ENCODE measurements at places on chromosomes 13 and 19.

GRCh38 chr13:100273552-100273951, 184.7 kb downstream of the PCCA start:
- DNase-seq = no peak

GRCh38 chr19:16012552-16012951, 63.7 kb upstream of the TPM4 start:
- DNase-seq = no peak

GRCh38 chr19:7545904-7546303, 10.4 kb downstream of the PNPLA6 start:
- DNase-seq = no peak

- DNase-seq = no peak
Observed at GRCh38 chr19:32373585-32374295, 28.3 kb downstream of the ZNF507 start.

GRCh38 chr13:113187883-113188665, 20.4 kb downstream of the PCID2 start:
- no peak for DNase-seq

DNA sequence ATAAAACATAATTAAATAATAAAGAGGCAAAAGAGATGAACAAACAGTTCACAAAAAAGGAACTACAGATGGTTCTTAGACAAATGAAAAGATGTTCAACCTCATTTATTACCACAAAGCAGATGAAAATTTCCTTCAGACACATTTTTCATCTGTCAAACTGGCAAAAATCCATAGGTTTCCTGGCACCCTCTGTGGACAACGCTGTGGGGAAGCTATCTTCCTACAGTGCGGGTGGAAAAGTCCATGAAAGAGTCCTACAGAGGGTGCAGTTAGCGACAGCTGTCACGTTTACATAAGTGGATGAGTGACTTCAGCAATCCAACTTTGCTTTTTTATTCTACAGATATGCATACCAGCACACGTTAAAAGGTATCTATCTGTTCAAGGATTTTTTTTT, 30.3 kb upstream of the PDCD5 start:
- no peak for DNase-seq

DNA sequence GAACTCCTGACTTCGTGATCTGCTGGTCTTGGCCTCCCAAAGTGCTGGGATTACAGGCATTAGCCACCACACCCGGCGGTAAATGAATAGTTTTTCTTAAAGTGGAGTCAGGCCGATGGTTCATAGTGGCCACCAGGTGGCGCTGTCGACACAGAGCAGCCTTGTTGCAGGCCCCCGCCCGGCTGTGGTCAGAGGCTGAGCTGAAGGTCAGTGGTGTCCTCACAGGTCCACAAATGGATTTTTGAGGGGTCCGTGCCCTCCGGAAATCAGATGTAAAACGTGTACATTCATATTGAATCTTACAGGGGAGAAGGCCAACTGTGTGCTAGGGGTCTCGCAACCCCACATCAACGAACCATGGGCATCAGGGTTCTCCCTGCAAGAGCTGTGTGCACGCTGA, 13.4 kb upstream of the WDR18 start:
- no peak for DNase-seq

DNA sequence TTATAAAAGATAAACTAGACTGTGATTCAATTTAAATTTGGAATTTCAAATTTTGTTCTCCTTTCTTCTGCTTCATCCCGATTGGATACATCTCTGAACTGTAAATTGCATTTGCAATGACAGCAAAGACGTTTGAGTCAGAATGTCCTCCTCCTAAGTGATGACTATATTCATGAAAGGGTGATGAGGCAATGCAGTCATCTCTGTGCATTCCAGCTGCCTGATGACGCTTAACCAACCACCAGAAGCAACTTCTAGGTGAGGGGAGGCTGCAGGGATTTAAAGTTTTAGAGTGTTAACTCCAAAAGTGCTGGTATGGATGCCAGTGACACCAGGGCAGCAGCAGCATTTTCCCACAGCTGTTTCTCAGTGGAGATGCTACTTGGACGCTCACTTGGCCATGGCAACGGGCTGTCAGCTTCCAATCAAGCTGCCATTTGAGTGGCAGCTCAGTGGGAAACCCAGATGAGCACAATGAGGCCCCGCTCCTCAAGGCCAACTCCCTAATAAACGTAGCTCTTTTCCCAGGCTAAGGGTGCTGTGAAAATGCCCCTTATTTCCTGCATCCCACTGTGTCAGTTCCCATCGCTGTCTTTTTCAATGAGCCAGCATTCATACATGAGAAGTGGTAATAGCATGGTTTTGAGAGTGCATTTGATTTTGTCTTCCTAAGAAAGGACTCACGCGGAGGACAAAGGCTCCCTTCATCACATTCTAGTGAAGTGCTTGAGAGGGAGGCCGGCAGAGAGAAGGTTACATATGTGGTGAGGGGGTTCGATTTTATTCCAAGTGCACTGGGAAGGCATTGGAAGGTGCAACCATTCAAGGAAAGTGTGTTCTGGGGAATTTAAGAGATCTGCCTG, 45.2 kb upstream of the AMER2 start:
- DNase-seq = no peak

- peak; percentile 27 for DNase-seq
Observed at GRCh38 chr13:50085063-50085462, 69.8 kb downstream of the KCNRG start.

GRCh38 chr19:9498183-9498902, at the start of gene ZNF560:
Gene ZNF560, minus strand, starts transcription at chr19:9498616. Its CDS starts 23,303 bp downstream, at chr19:9475313.
- no peak for DNase-seq

- no peak for DNase-seq
Observed at GRCh38 chr13:41914552-41914951, 46.4 kb downstream of the VWA8 start.

DNA sequence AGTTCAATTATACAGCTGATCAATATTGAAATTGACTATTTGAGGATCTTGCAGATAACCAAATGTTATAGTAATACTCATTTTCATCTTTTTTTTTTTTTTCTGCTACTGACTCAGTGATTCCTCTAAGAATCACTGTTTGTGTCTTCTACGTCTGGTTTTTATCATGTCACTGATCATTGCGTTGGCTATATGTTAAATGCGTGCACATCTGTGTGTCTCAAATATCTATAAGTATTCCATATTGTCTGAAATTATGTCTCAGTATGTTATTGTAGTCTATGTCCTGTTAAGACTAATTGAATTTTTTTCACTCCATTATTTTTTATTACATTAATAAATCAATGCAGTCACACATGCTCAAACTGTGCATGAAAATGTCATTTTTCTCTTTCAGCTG, 200.5 kb downstream of the PCDH20 start:
- DNase-seq = no peak

GRCh38 chr13:58300974-58301681, 669.6 kb downstream of the PCDH17 start:
- DNase-seq = no peak

DNA sequence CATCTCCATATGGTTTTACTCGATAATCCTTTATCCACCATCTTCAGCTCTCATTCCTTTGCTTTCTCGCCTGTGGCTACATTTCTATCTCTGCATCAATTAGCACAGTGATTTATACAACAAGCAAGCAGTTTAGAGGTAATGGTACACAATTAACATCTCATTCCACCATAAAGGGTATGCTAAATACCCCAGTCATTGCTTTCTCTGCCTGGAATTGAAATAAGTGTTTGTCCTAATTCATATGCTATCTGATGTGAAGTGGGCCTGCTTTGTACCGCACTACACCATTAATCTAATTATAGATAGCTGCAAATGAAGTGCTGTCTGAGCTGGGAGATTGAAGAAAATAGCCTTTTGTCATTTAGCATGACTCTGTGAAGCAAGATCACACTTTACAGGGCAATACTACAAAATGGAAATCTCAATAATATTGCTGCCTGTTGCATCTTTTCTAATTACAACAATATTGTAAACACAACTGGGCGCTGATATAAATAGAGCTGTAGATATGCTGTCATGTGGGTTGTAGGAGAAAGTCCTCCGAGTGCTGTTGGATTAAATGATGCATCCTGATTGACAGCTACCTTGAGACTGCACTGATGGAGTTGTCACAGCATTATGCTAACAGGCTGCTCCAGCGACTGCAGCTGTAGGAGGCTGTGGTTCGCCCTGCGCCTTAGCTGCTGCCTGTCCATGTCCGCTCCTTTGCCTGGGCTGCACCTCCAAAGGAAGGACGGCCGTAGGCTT, 78.2 kb downstream of the GGACT start:
- peak; percentile 85 for DNase-seq

DNA sequence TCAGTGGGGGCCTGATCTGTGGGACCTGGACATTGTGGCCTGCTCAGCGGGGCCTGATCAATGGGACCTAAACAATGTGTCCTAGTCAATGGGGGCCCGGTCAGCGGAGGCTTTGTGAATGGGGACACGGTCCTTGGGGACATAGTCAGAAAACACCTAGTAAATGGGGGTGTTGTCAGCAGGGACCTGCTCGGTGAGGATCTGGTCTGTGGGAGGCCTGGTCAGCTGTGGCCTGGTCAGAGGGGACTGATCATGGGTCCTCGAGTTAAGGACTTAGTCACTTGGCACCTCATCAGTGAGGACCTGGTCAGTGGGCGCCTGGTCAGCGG, 44.5 kb upstream of the TPM4 start:
- DNase-seq = no peak

Measured in NCI-H2081 (cell line).